Glutamatergic neuron (in vitro differentiated cells): ENCODE measurements at places on chromosomes 6 and 20.

GRCh38 chr6:140039364-140039763, 664.9 kb upstream of the CITED2 start:
- no peak overlapping the region for H3K4me3 ChIP-seq
- no peaks in the 10 kb centered on the region for H3K36me3 ChIP-seq
- no peak for DNase-seq
- peaks cover 9% of the 10 kb centered on the region for H3K4me1 ChIP-seq
- H3K27ac ChIP-seq = no peak overlapping the region

DNA sequence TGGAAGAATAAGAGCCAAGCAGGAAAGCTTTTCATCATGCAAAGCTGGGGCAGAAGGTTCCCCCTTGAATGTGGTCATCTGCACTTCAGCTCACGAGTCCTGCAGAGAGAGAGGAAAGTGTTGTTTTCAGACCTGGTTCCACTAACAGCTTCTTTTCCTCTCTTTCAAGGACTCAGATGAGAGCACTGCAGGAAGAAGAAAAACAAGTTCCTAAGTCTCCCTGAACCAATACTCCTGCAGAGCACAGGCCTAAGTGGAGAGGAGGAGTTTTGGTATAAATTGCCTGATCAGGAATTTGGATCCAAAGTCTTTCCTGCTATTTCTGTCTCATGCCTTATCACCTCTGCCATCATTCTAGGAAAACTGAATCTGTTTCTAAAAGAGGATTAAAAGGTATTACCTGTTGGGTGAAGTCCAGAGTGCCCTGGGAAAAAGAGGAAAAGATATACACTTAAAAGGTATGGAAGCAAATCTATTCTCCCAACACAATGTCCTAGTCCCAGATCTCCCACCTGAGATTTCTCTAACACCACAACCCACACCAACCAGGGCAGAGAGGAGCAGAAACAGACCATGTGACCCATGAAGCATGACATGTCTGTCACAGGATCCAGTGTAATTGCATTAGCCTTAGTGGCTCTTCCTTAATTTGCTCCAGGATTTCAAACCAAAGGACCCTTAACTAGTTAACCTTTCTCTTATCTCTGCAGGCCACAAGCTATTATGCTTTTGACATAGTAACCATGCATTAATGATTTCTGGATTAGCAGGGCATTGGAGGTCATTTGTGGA, 12.2 kb downstream of the HLA-DRB5 start:
- H3K27ac ChIP-seq = no peak overlapping the region
- no peak for DNase-seq
- H3K27me3 ChIP-seq = peaks cover 3% of the 10 kb centered on the region
- no peak overlapping the region for H3K4me3 ChIP-seq
- no peaks in the 10 kb centered on the region for H3K4me1 ChIP-seq
- no peaks in the 10 kb centered on the region for H3K36me3 ChIP-seq

DNA sequence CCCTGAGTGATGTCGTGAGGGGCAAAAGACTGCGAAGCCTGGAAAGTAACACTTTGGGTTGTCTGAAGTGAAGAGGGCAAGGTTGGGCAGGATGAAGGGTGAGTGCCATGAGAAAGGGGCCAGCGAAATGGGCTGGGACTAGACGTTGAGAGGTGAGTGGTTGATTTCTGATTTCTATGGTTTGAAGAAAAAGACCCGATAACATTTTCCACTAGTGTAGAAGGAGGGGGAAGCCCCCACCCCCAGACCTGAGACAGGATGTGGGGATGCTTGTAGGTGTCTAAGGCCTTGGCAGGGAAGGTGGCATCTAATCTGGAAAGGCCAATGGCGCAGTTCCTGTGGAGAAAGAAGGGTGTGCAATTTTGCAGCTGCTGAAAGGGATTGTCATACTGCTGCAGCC, 25.3 kb upstream of the KIF3B start:
- peaks cover 2% of the 10 kb centered on the region for H3K4me1 ChIP-seq
- no peak for DNase-seq
- no peaks in the 10 kb centered on the region for H3K36me3 ChIP-seq

- peaks cover 12% of the 10 kb centered on the region for H3K36me3 ChIP-seq
- DNase-seq = no peak
- no peak overlapping the region for H3K27ac ChIP-seq
- H3K4me3 ChIP-seq = no peak overlapping the region
- H3K27me3 ChIP-seq = no peaks in the 10 kb centered on the region
Measured at GRCh38 chr20:46631212-46631869, 19.9 kb downstream of the SLC13A3 start.

DNA sequence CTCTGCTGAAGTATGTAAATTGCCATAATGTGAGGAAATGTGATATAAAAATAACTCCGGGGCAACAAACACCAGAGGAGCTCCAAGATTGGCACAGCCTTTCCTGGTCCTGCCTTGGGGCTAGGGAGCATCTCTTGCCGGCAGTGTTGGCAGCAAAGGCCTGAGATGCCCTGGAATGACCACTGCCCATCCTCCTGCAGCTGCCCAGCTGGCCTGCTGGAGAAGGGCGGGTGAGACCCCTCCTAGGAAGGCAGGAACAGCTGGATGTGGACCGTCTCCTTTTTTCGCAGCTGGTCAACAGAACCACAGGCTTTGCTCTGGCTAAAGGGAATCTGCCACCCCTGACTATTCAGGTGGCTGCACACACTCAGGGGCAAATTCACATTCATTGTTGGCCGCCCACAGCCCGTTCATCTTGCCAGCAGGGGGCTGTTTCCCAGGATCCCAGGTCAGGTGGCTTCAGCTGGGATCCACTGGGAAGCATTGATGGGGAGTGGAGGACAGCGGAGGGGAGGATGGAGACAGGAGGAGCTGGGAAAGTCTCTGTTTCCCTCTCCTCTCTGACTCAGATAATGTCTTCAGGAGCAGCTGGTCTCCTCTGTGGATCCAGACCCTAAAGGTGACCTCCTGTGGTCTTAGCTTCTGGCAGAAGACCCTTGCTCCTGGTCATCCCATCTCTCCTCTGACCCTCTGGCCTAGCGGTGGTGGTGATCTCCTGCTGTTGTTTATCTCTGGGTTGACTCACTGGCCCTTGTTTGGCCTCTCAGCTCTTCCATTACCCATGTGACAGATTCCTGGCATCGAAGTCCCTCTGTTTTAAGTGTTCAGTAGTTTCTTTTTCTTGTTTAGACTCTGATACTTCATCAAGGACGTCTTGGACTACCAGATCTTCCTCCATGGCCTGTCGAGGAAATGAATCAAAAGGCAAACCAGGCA, 336.7 kb downstream of the DHX35 start:
- H3K27me3 ChIP-seq = no peaks in the 10 kb centered on the region
- DNase-seq = no peak
- H3K4me1 ChIP-seq = no peaks in the 10 kb centered on the region
- no peak overlapping the region for H3K27ac ChIP-seq
- no peak overlapping the region for H3K4me3 ChIP-seq

DNA sequence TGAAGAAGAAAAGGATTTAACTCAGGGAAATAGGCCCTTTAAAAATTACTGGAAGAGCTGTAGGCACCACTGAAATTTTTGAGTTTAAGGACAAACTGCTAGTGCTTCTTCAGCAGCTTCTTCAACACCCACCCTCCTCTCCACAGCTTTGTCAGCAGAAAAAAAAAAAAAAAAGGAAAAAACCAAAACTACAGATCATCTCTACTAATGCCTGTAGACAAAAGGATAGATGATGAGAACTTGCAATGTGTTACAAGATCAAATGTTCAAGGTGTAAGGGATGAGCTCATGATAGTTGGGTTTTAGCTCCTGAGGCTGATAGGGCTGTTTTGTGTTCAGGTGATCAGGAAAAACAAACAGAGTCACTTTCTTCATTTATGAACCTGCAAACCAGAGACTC, 55.2 kb upstream of the PREP start:
- H3K36me3 ChIP-seq = no peaks in the 10 kb centered on the region
- no peak for DNase-seq
- no peaks in the 10 kb centered on the region for H3K27me3 ChIP-seq
- no peaks in the 10 kb centered on the region for H3K4me1 ChIP-seq
- no peak overlapping the region for H3K4me3 ChIP-seq
- H3K27ac ChIP-seq = no peak overlapping the region

- no peak overlapping the region for H3K27ac ChIP-seq
- no peaks in the 10 kb centered on the region for H3K36me3 ChIP-seq
- no peak for DNase-seq
- no peaks in the 10 kb centered on the region for H3K27me3 ChIP-seq
Measured at GRCh38 chr20:41349943-41350342, 9.3 kb downstream of the LPIN3 start.

DNA sequence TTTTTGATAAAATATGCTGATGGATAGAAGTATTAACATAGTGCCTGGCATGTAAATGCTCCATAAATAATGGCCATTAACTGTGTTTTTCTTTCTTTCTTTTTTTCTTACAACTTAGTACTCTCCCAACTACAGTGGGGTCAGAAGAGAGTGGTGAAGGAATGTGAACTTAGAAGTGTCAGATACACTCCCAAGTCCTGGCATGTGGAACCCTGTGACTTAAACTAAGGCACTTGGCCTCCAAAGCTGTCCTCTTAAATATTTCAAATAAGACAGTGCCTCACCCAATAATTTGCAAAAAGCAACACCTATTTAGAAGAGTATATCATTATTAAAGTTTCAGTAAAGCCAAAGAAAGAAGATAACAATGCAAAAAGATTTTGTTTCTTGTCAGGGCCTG, 129.1 kb upstream of the NUP153 start:
- H3K4me3 ChIP-seq = no peak overlapping the region
- no peaks in the 10 kb centered on the region for H3K27me3 ChIP-seq
- DNase-seq = no peak

GRCh38 chr20:1820138-1821079, 74.8 kb upstream of the SIRPA start:
- H3K36me3 ChIP-seq = peaks cover 9% of the 10 kb centered on the region
- H3K27ac ChIP-seq = no peak overlapping the region
- peaks cover 13% of the 10 kb centered on the region for H3K27me3 ChIP-seq
- H3K4me1 ChIP-seq = no peaks in the 10 kb centered on the region
- no peak for DNase-seq
- H3K4me3 ChIP-seq = no peak overlapping the region

- no peak overlapping the region for H3K4me3 ChIP-seq
- H3K27me3 ChIP-seq = peaks cover 7% of the 10 kb centered on the region
- H3K36me3 ChIP-seq = peaks cover 8% of the 10 kb centered on the region
Measured at GRCh38 chr20:32912688-32913087, 54.0 kb downstream of the EFCAB8 start.

DNA sequence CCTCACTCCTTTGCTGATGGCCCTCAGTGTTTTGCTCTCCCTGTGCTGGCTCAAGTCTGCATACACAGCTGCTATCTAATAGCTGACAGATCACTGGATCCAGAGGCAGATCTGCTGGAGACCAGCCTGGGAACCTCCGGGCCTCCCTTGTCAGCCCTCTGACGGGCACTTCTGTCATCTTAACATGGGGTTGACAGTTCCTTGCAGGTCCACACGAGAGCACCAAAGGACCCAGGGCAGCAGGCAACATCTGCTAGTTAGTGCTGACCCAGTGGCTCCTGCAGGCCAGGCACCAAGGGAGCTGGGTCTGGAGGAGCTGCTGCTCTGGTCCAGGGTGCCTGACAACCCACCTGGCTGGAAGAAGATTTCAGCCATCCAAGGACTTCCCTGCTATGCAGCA, 208.1 kb downstream of the UST start:
- no peak overlapping the region for H3K4me3 ChIP-seq
- no peak overlapping the region for H3K27ac ChIP-seq
- no peak for DNase-seq
- no peaks in the 10 kb centered on the region for H3K36me3 ChIP-seq

GRCh38 chr6:15386756-15387112, 140.9 kb downstream of the JARID2 start:
- peaks cover 60% of the 10 kb centered on the region for H3K4me1 ChIP-seq
- H3K27ac ChIP-seq = no peak overlapping the region
- H3K27me3 ChIP-seq = peaks cover 6% of the 10 kb centered on the region
- no peak overlapping the region for H3K4me3 ChIP-seq
- DNase-seq = no peak

- H3K4me1 ChIP-seq = peaks cover 12% of the 10 kb centered on the region
- H3K36me3 ChIP-seq = no peaks in the 10 kb centered on the region
- H3K4me3 ChIP-seq = no peak overlapping the region
Measured at GRCh38 chr6:551829-552350, 105.0 kb downstream of the HUS1B start.

GRCh38 chr20:51650685-51651134, 108.2 kb upstream of the NFATC2 start:
- no peaks in the 10 kb centered on the region for H3K27me3 ChIP-seq
- DNase-seq = no peak
- H3K27ac ChIP-seq = no peak overlapping the region

DNA sequence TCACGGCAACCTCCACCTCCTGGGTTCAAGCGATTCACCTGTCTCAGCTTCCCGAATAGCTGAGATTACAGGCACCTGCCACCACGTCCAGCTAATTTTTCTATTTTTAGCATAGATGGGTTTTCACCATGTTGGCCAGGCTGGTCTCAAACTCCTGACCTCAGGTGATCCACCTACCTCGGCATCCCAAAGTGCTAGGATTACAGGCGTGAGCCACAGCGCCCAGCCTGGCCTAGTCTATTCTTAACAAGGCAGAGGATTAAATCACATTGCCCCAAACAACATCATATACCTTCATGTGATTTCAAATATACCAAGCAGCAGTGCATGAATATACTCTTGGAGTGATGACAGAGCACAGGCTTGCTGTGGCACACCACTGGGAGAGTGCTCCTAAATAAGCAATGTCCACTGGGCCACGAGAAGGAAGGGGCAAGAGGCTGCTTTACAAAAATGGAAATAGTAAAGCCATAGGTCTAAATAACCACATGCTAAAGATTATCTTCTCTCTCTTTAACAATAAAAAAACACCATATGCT, 76.6 kb upstream of the TULP1 start:
- no peak overlapping the region for H3K27ac ChIP-seq
- peaks cover 10% of the 10 kb centered on the region for H3K4me1 ChIP-seq
- no peak for DNase-seq
- H3K27me3 ChIP-seq = no peaks in the 10 kb centered on the region
- no peak overlapping the region for H3K4me3 ChIP-seq

DNA sequence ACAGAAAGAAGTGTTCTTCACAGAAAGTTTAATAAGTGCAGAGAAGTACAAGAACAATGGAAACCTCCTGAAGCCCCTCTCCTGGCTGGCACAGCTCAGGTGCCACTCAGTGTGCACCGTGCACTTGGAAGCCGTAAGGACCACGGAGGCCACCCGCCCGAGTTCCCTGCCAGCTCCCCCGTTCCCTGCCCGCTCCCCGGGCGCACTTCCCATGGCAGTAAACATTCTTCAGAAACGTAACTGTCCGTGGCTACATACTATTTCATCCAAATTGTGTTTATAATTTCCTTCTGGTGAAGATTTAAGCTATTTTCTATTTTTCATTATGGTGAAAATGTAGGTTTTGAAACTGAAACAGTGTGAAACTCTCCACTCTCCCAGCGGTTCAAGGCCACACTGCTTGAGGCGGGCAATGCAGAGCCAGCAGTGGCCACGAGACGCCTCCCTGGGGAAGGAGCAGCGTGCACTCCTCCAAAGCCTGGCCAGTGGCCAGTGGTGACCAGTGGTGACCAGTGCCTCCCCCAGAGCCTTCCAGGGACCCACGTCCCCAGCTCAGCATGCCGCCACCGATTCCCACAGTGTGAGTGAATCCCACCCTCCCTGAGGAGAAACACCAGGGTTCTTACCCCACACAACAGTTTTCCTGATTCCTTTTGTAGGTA, 46.4 kb downstream of the TAF4 start:
- H3K36me3 ChIP-seq = no peaks in the 10 kb centered on the region
- peak overlapping the region; percentile 38 for H3K4me3 ChIP-seq
- peaks cover 5% of the 10 kb centered on the region for H3K27me3 ChIP-seq
- H3K27ac ChIP-seq = no peak overlapping the region
